ENCODE measurements at places on chromosomes 5 and 9.

DNA sequence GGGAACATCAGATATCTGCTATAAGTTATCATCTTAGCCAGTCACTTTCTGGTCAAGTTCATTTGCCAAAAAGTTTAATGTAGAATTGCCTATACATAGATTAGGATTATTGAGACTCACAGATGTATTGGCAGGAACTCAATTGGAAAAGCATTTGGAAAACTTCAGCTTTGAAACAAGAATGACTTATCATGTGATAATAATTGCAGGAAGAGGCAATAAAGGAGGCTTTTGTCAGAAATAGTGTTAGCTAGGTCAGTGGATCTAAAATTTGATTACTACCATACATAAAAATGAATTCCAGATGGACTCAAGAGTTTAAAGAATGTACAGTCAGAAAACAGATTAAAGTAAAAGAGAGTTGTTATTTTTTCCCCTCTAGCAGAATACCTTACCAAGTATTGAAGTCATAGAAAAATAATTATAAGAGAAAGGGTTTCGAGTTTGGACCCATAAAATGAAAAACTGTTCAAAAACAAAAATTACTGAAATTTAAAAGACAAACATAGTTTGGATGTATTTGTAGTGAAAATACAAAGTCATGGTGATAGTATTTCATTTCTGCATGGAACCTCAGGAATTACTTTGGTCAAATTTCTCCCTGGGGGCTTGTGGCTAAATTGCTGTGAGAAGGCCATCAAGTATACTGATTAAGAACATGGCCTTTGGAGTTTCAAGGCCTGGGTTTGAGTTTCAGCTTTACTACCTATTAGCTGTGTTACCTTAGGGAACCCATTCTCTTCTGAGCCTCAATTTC is 159.9 kb downstream of the TMEM38B start:
- DNase-seq: no peak

DNA sequence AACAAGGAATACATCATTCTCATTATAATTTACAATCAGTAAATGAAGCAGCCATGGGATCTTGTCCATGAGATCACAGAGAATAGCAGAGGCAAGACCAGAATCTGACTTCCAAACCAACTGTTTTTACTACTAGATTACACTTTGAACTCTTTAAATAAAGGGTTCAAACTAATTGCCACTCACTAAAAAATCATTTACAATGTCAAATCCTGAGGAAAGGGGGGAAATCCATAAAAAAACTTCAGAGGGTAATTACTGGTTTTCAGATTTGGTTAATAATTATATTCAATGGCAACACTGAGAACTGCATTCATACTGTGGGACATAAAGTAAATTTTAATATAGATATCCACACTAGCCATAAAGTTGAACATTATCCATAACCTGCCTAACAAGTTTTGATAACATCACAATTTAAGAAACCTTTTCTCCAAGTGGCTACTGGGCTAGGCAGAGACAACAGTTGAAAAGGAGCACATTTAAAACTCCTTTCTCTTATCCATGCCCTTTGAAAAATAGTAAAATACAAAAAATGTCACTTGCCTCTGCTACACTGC is 15.9 kb downstream of the PLPP1 start:
- DNase-seq: no peak

DNA sequence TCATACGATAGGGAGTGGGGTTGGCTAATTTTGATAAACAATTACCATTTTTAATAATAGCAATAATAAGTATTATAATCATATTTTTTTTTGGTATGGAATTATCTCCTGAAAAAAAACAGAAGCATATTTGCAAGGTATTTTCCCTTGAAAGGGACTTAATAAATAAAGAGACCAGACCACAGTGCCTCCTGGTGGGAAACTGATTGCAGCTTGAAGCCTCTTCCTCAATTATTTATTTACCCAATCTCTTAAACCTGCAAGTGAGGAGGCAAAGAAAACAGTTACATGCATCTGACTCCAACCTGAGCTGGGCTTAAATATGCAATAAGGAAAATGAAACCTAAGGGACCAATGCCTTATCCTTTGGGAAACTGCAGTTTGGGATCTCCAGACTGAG is 388.1 kb upstream of the ACO1 start:
- no peak for DNase-seq

DNA sequence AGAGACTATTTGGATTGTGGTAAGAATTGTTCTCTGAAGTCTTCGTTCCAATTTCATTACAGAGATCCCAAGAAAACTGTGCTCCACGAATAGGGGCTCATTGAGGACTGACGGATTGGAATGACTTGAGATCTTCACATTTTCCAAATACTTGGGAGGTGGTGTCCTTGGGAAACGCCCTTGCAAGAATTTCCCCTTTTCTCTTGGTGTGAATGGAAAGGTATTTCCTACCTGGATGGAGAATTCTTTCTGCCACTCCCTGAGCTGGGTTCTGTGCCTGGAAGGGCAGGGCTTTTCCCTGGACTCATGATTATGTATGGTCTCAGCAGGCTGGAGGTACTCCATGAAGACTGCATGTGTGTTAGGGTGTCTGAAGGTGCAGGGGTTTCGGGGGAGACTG is 53.9 kb downstream of the SNX18 start:
- DNase-seq: no peak

GRCh38 chr5:34526682-34527305 is 129.3 kb upstream of the RAI14 start:
- no peak for DNase-seq

GRCh38 chr9:22682961-22683699 is 236.5 kb downstream of the DMRTA1 start:
- DNase-seq: peak; percentile 85

DNA sequence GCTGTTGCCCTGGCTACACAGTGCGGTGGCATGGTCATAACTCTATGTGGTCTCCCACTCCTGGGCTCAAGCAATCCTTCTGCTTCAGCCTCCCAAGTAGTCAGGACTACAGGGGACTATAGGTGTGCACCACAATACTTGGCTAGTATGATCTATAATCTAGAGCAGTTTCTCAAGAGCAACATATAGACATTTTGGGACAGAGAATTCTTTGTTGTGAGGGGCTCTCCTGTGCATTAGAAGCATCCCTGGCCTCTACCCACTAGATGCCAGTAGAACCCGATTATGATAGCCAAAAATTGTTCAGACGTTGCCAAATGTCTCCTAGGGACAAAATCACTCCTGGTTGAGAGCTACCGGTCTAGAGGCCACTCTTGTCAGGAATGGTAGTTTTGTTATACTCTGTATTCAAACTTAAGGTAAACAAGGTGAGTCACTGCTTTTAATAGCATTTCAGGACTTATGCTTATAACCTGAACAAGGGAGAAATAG is 7.2 kb downstream of the ANKHD1 start:
- no peak for DNase-seq

- no peak for DNase-seq
These were observed 68.3 kb downstream of the DCP2 start for GRCh38 chr5:113044776-113045465.

- no peak for DNase-seq
These were observed 1196.9 kb upstream of the C9orf72 start for GRCh38 chr9:28770226-28770625.

GRCh38 chr5:168364750-168365550 is 73.5 kb downstream of the WWC1 start:
- no peak for DNase-seq

- DNase-seq: no peak
These were observed at the start of gene HDHD3 for GRCh38 chr9:113376634-113377567. Gene HDHD3 (minus strand): TSS chr9:113376986. CDS start chr9:113374354, 2,632 bp downstream.

DNA sequence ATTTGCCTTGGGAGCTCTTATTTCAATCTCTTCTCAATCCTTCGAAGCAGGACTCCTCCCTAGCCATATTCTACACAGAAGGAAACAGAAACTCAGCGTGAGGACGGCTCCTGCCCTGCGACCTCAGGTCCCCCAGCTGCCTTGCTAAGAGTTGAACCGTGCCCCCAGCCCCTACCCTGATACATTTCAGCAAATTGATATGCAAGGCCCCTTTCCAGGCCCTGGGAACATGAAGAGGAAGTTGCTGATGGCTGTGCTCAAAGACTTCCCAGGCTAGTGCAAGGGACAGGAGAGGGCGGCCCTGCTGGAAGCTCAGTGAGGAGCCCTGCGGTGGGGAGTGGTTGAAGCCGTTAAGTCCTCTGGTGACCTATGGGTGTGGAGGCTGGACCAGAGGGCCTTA is 41.5 kb downstream of the BOD1 start:
- DNase-seq: no peak

GRCh38 chr9:95771556-95772246 is 103.8 kb upstream of the ERCC6L2 start:
- DNase-seq: no peak

DNA sequence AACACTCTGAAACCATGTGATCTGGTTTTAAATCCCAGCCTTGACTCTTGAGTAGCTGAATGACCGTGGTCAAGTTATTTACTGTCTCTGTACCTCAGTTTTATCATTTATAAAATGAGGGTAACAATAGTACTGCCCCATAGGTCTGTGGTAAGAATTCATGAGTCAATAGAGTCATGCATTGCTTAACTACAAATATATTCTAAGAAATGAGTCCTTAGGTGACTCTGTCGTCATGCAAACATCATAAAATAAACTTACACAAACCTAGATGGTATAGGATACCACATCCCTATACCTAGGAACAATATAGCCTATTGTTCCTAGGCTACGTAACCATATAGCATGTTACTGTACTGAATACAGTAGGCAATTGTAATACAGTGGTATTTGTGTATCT is 20.3 kb upstream of the ABCA1 start:
- no peak for DNase-seq

GRCh38 chr5:84861306-84861705 is 476.6 kb upstream of the EDIL3 start:
- no peak for DNase-seq

DNA sequence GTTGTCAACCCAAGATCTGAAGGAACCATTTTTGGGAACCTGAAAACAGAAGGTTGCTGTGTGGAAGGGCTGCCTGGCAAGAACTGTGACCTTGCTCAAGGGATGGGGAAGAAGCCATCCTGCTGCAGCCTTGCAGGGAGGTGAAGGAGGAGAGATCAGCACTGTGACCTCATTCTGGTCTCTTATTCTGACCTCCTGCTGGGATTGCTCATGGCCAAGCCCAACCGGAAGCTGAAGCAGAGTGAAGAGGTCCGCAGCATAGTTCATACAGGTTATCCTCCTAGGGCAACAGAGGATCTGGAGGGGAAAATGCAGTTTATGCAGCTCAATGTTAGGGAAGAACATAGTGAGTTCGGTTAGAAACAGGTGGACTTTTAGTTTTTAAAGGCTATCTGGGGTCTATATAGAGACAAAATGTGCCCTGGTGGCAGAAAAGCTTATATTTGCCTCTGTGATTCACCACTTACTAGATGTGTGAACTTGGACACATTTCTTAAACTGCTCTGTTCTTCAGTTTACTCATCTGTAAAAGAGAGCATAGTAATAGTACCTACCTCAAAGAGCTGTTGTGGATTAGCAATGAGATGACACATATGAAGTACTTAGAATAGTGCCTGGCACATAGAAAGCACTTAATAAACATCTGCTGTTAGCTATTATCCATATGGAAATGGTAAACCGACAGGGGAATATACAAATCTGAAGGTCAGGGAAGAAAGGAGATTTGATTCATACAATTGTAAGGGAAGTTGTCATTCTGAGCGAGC is 57.9 kb upstream of the BNC2 start:
- no peak for DNase-seq
